ENCODE measurements at places on chromosomes 4 and X.

DNA sequence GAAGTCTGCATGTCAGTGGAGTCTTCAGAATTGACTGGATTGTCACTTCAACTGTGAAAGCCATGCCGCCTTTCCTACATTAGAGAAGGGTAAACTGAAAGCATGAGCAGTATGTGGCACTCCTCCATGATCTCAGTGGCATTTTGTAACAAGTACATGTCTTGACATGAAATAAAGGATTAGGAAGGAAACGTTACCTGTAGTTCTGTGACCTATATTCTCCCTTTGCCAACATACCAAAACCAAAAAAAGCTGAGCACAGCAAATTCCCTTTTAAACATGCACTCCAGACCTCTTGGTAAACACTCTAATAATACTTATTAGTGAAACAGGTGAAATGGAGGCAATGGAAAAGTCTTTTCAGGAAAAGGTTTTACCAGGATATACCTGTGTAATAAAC, 344.2 kb downstream of the GRIA2 start:
- no peak for DNase-seq

DNA sequence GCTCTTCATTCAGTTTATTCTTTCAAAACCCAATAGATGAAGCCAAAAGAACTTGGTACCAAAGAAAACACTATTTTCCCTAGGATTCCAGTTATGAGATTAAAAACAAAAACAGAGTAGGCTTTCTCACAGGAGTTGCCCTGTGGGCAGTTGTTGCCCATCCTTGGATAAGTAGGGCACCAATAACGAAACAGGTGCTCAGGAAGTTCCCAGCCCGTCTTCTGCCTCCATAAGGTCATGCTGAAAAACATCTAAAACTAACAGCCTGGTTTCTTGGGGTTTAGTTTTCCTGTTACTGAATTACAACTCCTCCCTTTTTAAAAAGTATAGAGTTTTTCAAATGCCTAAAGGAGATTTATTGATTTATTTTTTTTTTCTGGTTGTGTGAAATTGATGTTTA, 14.7 kb downstream of the TSPAN5 start:
- DNase-seq: no peak

- no peak for DNase-seq
Observed at GRCh38 chr4:114601304-114602052, 2.9 kb downstream of the UGT8 start.

DNA sequence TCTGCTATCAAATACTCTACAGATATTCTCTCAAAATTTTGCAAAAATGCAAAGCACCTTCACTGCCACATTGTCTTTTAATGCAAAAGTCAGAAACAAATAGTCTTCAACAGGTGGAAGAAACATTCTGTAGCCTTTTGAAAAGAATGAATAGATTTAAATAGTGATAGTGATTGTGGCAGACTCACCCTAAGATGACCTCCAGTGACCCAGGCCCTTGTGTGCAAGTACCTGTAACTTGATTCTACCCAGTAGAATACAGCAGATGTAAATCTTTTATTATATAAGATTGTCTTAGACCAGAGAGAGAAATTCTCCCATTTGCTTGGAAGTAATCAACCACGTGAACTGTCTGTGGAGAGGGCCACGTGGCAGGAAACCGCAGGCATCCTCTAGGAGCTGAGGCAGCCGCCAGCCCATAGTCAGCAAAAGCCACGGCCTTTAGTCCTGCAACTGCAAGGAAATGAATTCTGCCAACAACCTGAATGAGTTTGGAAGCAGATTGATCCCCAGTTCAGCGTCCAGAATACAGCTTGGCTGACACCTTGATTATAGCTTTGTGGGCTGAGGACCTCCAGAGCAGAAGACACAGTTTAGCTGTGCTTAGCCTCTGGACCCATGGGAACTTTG, 272.5 kb downstream of the ARHGAP10 start:
- DNase-seq: no peak

DNA sequence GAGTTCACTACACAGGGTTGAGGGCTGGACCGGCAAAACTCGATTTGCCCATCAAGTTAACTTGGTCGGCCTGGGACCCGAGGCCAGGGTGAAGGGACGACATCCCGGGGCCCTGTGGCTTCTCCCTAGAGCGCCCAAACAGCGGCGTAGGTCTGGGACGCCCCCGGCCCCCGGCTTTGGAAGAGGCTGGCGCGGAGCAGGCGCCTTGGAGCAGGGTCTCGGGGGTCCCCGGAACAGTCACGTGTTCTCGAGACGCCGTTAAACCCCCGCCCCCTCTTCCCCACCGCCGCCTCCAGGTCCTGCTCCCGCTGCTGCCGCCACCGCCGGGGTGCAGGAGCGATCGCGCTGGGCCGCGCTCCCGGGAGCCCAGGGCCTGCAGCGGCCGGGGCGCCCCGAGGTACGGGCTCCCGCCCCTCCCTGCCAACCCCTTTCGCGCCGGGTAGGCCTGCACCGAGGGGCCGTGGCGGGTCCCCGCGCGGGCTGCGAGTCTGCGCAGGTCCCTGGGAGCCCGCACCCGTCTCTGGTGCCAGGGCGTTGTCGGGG, at the start of gene NPY5R:
Gene NPY5R (plus strand): TSS at position 289 of the 543 bp plus-strand sequence. CDS start 6,382 bp downstream, outside the sequence.
- no peak for DNase-seq

DNA sequence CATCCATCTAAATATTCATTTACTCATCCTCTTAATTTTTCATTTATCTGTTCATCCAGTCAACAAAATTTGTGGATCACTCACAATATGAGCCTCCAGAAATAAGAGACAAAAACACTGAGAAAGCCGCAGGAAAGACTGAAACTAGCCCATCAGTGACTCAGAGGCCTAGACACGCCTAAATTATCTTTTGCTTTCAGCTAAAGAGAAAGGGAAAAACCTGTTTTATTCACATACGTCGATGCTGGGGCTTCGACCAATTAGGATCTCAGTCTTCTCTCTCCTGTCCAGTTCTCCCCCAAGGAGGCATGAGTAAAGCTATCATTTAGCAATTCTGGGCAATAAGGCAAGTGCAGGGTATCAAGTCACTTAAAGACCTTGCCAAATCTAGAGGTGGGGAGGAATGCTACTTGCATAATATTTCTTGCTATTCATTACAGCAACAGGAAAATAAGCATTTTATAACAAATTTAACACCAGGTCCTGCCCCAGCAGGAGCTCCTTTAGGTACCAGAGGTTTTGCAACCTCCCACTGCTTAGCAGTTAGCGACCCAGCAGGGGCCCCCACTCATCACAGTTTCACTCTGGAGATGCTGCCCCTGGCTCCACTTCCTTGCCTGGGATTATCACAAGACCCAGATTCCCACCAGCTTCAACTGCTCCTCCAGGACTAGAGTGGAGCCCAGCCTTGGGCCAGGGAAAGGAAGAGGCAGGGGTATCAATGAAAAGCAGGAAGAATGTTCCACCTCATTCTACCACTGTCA, 30.1 kb upstream of the TMEM154 start:
- no peak for DNase-seq

DNA sequence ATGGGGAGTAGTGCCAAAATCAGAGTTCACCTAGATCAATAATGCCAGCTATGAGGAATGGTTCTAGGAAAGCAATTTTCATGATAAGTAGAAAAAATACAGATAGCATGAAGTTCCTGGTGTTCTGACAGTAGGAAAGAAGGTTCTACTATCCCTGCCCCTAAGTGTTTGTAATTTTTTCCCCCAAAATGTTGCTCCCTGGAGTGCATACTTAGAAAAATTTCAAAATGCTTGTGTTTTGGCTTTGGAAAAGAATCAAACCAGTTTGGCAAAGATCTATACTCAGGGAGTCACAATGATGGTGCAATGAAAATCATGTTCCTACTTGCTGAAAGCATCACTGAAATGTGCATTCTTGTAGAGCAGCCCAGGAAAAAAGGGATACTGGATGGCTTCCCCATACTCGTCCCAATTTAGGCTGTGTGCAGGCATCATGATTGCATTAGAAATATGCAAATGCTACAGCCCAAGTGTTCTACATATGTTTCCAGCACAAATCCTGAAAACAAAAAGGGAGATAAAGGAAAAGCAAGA, 74.7 kb downstream of the LPAR4 start:
- no peak for DNase-seq

DNA sequence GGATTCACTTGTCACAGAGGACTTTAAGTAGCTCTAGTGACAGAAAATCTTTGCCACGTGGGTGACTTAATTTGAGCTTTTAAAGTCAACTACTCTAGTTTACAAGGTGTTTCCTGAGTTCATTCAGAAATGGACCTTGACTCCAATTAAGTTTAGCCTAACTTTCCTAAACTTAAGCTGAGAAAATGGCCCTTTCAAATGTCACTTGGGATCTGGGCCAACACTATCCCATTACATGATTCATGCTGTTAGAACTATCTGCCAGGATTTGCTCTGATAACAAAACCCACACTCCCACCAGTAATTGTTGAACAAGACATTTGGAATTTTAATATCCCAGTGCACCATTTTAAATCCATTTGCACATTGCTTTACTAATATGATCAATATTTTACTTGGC, 40.8 kb downstream of the C4orf46 start:
- DNase-seq: no peak

DNA sequence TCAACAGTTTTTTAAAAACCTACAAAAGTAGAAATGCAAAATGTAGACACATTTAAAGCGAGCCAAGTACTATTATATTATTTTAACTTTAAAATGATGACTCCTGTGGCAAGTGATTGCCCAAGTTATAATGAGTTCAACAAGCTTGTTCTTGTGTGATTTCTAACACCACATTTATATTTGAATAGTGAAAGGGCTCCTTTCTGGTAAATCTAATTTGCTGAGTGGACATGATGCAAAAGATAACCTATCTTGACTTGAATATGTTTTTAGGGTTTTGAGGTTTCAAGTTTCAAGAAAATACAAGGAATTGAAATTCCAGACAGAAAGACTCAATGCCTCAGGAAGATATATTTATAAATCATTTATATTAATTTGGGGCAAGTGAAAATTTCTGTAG, 1.1 kb upstream of the EPGN start:
- DNase-seq: no peak

GRCh38 chr4:111778543-111778942, 366.7 kb upstream of the FAM241A start:
- DNase-seq: no peak

DNA sequence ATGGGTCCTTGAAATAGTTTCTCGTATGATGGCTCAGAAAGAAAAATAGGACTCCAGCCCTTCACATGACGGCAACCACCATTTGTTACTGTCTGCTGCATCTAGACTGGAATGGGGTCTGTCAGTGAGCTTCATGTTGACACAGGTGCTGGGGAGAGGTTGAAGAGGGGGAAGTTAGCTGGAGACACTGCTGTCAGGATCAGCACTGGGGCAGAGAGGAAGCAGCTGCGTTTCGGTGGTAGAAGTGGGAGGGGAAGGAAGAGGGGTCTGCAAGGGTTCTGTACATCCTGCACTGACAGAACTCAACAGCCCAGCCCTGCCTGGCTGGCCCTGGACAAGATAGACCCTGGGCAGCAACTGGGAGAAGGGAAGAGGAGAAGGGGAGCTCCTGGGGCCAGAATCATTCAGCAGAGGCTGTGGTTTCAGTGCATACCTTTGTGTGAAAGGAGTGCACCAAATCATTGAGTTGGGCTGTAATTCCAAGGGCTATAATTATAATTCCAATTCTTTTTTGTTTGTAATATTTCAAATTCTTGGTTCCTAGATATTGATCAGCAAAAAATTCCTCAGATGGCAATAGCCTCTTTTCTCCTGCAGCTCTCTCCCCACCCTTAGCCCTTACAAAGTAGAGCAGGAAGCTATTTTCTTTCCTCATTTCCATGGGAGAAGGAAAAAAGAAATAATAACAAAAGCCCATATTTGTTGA, 119.4 kb upstream of the C1GALT1C1 start:
- DNase-seq: no peak

- DNase-seq: no peak
Observed at GRCh38 chrX:144730471-144730870, 516.8 kb upstream of the SPANXN1 start.

DNA sequence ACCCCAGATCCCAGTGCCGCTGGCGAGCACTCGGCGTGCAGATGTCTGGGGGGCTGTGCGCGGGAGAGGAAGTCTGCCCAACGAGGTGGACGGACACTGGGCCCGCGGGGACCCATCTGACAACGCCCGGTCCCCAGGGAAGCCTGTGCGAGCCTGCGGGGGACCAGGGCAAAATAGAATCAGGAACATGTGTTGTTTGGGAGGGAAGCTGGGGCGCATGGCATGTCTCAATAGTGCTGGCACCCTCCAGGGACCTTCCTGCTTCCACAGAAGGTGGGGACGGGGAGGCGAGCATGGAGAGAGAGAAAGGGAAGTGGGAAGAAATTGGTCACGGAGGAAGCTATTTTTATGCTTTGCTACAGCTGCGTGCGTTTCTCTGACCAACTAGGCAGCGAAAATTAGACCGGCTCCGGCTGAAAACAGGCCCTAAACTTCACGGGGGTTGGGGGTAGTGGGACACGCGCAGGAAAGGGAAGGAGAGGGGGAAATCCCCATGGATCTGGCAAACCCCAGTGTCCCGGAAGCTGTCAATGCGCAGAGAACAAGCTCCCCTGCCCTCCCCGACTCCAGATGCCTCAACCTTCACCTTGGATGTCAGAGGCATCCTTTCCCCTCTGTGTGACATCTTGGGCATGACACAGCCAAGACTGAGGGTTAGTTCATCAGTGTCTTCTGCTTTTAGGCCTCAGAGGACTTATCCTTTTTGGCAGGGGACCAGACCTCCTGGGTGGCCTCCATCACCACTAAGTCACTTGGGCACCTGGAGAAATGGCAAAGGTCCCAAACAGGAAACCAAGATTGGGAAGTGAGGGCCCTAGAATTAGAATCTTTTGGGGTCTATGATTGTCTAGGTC, 169.8 kb upstream of the BCOR start:
- DNase-seq: no peak

GRCh38 chrX:47193475-47194193, at the start of gene UBA1:
TSS of gene UBA1 (plus strand) at chrX:47193829. CDS start at chrX:47198803, 4,974 bp downstream.
- peak; percentile 85 for DNase-seq

GRCh38 chr4:136320465-136320813, 1211.9 kb downstream of the PCDH18 start:
- no peak for DNase-seq

- no peak for DNase-seq
Observed at GRCh38 chrX:134547047-134547679, 87.2 kb downstream of the HPRT1 start.

- no peak for DNase-seq
Observed at GRCh38 chr4:182144626-182145333, 98.4 kb upstream of the TENM3 start.

DNA sequence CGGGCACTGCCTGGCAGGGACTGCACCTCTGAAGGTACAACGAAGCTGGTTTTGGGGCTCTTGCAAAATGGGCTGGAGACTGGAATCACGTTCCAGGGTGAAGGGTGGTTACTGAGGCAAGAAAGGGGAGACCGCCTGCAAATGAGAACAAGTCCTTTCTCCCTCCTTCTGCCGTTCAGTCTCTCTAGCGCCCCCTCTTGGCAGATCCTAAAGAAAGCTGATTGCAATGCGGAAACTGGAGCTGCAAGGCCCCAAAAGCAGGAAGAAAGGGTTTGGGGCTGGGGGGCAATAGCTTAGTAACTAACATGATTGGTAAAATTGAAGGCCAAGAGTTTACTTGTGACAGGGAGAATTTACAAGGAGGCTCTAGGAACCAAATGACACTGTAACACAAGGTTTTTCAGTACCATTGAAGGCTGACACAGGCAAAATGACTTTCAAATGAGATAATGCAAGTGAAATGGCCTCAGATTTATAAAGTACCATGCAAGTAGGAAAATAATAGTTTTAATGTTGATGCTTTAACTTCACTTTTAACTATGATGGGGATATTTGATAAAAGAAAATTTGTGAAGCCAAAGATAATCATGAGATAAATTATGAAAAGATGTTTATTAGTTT, 222.7 kb upstream of the HAND2 start:
- DNase-seq: no peak

GRCh38 chr4:16133406-16133805, 49.6 kb upstream of the PROM1 start:
- DNase-seq: no peak

- DNase-seq: no peak
Observed at GRCh38 chr4:97593248-97593647, 550.0 kb downstream of the STPG2 start.
